Fibroblast of pulmonary artery (primary cell): ENCODE measurements at places on chromosomes 2 and 18.

DNA sequence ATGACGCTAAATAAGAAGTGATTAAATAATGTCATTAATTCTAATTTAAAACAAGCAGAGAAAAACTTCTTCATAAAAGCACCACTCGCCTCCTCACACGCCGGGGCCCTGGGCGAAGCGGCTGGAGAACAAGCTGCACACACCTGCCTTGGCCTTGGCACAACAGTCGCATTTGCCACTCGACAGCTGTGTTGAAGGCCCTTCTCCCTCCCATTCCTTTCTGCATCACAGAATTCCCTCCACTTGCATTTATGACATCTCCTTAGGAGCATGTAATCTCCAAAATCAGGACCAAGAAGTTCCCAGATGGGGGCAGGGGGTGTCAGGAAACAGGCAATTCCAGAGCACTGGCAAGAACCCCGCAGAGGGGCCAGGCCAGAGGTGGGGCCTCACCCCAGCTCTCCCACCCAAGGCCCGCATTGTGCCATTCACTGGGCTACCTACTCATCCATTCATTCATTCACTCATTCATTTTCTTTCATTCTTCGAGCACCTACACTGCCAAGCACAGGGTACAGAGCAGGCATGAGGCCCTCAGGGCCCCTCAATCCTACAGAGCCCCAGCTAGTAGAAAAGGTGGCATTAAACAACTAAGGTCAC lies 6.4 kb downstream of the HDAC4 start:
- DNase-seq = no peak

DNA sequence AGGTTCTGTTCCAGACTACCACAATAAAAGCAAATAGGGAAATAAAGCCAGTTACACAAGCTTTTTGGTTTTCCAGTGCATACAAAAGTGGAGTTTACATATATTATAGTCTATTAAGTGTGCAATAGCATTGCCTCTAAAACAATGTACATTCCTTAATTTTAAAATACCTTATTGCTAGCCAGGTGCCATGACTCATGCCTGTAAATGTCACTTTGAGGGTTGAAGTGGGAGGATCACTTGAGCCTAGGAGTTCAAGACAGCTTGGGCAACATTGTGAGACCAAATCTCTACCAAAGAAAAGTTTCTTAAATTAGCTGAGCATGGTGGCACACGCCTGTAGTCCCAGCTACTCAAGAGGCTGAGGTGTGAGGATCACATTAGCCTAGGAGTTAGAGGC lies 52.9 kb upstream of the IMP4 start:
- no peak for DNase-seq

GRCh38 chr2:3430740-3431490 lies 51.4 kb downstream of the TRAPPC12 start:
- DNase-seq = no peak

GRCh38 chr2:36482576-36483214 lies 115.3 kb downstream of the FEZ2 start:
- DNase-seq = peak; percentile 51

DNA sequence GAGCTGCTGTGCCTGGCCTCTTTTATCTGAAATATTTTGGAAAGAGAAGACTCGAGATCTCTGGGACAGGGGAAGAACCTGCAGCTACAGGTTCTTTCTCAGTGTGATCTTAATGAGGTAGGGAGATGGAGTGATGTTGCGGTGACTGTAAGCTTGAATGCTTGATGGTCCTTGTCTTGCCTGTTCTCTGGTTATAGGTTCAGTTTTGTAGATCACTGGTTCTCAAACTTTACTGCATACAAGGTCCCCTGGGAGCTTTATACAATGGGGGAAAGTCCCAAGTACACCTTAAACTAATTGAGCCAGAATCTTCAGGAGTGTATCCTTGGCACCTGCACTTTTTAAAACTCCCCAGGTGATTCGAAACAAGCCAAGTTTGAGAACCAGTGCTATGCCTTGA lies 136.7 kb upstream of the CXCR4 start:
- DNase-seq = no peak

GRCh38 chr18:24500766-24501165 lies 40.3 kb downstream of the HRH4 start:
- no peak for DNase-seq

DNA sequence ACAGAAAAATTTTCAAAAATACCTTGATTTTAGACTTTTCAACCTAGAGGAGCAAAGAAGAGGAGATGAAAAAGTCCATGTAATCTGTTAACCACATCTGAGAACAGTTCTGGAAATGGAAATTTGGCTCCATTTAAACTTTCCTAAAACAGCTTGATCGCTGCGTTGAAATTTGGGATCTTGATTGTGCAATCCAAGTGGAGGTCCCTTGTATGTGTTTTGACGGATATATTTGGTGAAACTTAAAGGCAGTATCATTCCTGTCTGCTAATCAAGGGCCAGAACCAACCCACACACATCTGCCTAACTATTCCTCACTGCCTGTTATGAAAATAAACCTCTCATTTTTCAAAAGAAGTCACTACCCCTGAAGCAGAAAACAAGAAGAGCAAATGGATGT lies 46.6 kb downstream of the SPATS2L start:
- DNase-seq = peak; percentile 43

- DNase-seq = no peak
Measured at GRCh38 chr18:58097121-58097906, 53.3 kb downstream of the NEDD4L start.

DNA sequence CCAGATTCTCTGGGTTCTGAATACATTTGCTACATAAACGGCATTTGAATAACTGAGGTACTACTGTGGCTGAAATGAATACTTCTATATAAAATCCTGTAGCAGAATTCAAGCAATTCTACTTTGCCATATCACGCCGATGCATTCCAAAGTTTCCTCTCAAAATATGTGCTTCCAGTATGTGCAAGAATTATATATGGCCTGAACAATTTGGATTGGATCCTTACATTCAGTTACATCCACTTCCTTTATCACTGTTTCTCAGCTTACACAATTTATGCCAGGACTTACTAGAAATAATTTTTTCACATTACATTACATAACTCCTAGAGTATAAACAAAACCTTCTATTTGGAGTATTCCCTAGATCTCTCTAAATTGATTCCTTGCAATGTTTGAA lies 46.3 kb upstream of the STAT4 start:
- no peak for DNase-seq

- DNase-seq = no peak
Measured at GRCh38 chr2:96508521-96509113, 3.5 kb upstream of the NEURL3 start.

DNA sequence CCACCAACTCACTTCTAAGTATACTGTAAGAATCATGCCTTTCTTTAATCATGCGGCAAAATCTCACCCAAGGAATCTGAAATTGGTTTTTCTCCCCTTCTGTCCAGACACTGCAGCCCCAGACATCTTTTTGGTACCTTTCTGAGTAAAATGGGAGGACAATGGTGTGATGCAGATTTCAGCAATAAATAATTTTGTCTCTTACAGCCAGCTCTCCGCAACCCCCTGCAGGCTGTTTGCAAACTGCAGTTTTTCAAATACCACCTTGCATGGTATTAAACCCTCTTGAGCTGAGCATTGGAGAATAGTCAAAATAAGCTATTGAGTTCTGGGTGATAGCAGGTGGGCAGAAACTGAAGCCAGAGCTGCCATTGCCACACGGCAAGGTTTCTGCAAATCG lies 32.2 kb downstream of the GPR39 start:
- DNase-seq = peak; percentile 72

DNA sequence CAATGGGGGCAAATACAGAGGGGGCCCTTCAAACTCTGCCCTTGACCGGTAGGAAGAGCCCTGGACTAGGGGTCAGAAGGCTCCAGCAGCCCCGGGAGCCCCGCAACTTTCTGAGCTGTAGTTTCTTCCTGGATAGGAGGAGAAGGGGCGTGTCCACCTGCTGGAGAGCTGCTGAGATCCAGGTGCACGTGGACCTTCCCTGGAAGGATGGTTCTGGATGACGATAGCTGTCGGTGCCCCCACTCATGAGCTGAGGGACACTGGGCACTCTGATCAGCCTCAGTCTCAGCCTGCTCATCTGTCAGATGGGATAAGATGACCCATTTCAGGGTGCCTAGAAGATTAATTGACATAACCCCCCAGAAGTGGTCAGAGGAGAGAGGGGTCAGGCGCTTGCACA lies 125.2 kb upstream of the HDAC4 start:
- DNase-seq = no peak

DNA sequence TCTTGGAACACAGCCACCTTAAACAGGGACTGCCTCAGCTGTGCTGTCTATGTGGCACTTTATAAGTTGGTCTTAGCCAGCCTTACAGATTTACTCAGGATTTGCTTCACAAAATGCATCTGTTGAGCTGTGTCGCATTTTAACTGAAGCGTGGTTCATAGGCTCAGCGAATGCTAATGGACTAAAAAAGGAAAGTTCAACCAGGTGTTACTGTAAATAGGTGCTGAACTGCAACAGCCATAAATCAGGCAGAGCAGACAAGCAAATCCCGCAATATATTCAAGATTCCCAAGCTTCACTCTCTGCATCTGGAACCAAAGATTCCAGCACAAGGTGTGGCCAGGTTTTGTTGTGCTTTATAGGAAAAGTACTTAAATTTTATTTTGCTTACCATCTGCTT lies 130.0 kb downstream of the EPHA4 start:
- no peak for DNase-seq

GRCh38 chr2:210633699-210634098 lies 77.3 kb downstream of the CPS1 start:
- no peak for DNase-seq

DNA sequence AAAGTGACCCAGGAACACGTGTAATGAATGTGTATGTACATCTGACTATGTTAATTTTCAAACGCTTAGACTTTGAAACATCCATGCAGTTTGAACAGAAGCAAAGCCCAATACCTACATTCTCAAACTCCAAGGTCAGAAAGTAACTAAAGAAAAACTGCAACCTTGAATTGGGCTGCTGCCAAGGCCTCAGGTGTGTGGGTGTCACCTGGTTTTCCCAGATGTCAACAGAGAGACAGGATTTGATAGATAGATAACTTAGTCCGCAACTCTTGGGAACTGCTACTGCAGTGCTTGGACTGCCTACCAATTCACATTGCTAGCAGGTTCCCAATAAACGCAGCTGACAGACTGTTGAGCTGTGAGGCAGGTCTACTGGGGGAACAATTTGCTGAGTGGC lies 78.7 kb upstream of the PAPOLG start:
- DNase-seq = no peak

DNA sequence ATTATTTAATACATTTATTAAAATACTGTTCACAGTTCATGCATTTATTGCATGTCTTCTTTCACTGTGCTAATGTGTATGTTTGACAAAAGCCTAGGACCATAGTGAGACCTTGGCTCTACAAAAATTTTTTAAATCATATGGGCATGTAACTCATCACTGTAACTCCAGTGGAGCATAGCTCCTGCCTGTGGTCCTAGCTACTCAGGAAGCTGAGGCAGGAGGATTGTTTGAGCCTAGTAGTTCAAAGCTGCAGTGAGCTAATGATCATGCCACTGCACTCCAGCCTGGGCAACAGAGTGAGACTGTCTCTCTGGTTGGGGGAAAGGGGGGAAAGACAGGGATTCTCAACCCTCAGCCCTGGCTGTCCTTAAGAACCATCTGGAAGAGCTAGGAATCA lies 137.8 kb downstream of the PRKCE start:
- DNase-seq = no peak

DNA sequence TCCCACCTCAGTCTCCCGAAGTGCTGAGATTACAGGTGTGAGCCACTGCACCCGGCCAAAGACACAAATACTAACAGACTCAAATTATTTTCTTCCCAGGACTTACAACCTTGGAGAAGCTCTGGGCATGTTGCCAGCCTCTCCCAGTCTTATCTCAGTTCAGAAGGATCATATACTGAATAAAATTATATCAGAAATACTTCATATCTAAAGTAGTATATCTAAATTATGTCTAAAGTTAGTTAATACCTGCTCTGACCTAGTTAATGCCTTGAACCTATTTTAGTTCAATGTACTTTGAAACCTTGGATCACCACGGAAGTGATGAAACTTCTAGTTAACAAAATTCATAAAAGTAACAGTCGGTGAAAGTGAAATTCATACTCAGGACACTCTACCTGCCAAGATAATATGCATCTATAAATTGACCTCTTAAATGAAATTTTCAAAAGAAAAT lies 34.4 kb upstream of the CYBRD1 start:
- DNase-seq = peak; percentile 9

- DNase-seq = no peak
Measured at GRCh38 chr2:234588054-234588430, 91.2 kb upstream of the ARL4C start.

DNA sequence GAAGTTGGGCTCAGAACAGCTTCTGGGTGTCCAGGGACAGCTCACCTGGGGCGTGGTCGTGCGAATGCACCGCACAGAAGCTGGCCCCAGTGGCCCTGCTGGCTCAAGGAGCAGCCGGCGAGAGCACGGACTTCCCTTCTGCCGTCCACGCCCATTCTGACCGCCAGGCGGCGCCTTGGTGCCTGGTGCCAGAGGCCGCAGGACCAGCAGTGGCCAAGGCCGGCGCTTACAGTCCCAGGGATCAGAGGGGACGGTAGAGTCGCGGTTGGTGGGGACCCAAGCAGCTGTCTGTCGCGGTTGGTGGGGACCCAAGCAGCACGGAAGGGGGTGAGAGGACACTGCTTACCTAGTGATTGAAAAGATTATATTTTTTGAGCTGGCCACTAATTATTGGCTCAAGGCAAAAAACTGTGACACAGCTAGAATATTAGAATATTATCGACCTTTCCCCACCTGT lies 25.7 kb downstream of the NPPC start:
- DNase-seq = peak; percentile 73

GRCh38 chr2:55999231-55999630 lies 75.6 kb upstream of the EFEMP1 start:
- no peak for DNase-seq

- DNase-seq = no peak
Measured at GRCh38 chr2:20823917-20824316, 1.0 kb upstream of the LDAH start.

- no peak for DNase-seq
Measured at GRCh38 chr18:23803755-23804154, 114.5 kb downstream of the LAMA3 start.

DNA sequence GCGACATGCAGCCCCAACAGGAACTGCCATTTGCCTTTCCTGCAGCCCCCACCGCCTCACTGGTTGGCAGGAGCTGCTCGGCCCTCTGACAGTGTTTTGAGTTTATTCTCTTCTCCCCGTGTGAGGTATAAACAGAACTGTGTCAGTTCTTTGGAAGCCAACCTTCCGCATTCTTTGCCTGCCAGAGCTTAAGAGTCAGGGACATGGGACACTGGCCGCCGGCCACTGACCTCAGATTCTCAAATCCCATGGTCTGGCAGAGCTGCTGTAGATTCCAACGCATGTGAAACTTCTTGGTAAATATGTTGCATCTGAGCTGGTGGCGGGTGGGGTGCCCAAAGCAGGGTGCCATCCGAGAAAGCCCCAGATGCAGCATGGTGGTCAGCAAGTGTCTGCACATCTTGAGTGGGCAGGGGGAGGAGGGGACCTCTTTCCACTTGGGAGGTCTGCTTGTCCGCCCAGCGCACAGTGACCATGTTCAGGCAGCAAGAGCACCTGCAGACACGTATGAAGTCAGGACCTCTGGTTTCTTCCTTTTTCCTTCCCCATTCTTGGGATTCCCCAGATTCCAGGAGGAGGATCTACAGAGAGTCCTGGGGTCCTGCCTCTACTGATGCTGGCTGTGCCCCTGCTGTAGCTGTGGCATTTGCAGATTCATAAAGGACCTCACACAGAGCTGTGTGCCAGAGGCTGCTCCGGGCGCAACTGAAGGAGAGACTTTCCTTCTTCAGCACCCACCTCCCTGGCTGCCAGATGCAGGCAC lies 23.8 kb downstream of the ASB18 start:
- DNase-seq = no peak
